ENCODE measurements at places on chromosomes 1 and 21. TPM values are rescaled to one million over a fixed set of nuclear protein-coding genes. Genes with fewer than 3 reads are reported as not detected.

Gene NECTIN4
- total RNA-seq = 0.26 TPM

Gene KIF14
- total RNA-seq = 0.60 TPM

Gene TNFRSF14
- total RNA-seq = 33.9 TPM

Gene C8B
- total RNA-seq = not detected

Gene FCER1G
- 64.3 TPM for total RNA-seq

DNA sequence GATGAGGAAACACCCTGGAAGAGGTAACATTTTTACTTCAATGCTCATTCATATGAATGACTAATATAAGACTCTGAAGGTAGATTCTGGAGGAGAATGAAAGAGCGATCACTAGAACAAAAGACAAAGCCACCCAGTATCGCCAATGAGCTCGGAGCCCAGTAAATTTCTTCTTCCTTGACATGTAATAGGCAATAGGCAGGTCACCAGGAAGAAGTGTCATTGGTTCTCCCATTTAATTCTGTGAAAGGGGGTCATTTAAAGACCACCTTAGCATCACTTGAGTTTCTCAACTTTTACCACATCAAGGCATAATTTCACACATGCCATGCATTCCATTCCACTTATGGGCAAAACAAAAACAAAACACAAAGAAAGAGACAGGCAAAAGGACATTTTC, 7.9 kb downstream of the TNFSF18 start:
- no peak overlapping the region for H3K27ac ChIP-seq
- no peak for DNase-seq
- H3K36me3 ChIP-seq = no peaks in the 10 kb centered on the region
- no peaks in the 10 kb centered on the region for H3K27me3 ChIP-seq

DNA sequence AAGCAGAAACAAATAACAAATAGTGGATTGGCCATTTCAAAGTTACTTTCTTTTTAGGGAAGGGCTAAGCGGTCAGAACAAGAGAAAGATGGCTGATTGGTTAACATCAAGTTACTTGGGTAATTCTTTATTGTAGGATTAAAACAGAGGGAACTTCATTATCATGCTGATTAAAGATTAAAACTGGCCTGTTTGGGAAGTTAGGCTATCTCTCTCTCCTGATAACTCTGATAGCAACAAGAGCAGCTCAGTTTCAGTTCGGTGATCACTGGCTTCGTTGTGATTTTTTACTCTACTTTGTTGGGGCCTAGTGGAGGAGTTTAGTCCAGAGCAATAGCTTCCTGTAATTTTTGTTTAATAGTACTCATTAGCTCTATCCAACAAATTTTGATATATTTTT, 20.5 kb upstream of the COP1 start:
- no peak for DNase-seq
- no peak overlapping the region for H3K27ac ChIP-seq
- no peaks in the 10 kb centered on the region for H3K27me3 ChIP-seq
- H3K36me3 ChIP-seq = no peaks in the 10 kb centered on the region

GRCh38 chr1:243719476-243719875, 130.6 kb downstream of the AKT3 start:
- H3K4me3 ChIP-seq = no peak overlapping the region
- H3K4me1 ChIP-seq = peaks cover 8% of the 10 kb centered on the region
- no peaks in the 10 kb centered on the region for H3K36me3 ChIP-seq
- no peak for DNase-seq

- H3K36me3 ChIP-seq = no peaks in the 10 kb centered on the region
- no peaks in the 10 kb centered on the region for H3K4me1 ChIP-seq
- no peak overlapping the region for H3K27ac ChIP-seq
These were observed 108.3 kb downstream of the POU2F1 start for GRCh38 chr1:167328816-167329483.

DNA sequence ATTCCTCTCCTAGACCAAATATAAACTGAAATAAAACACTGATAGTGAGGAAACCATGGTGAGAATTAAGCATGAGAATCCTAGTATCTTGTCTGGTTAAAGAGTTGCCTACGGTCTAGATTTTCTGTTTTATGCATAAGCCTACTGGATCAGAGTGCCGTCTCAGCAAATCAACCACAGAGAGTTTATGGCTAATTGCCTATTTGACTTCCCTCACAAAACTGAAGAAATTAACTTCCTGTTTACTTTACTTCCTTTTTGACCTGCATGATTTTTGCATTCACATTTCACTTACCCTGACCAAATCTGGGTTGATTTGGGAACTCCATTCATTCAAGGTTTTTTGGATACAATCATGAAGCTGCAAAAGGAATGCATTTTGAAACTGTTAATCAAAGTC, 5.0 kb downstream of the GCLM start:
- H3K27ac ChIP-seq = no peak overlapping the region
- no peak for DNase-seq
- no peaks in the 10 kb centered on the region for H3K36me3 ChIP-seq
- H3K4me1 ChIP-seq = peaks cover 6% of the 10 kb centered on the region
- no peak overlapping the region for H3K4me3 ChIP-seq
- no peaks in the 10 kb centered on the region for H3K27me3 ChIP-seq

GRCh38 chr1:187787736-187788135, 959.0 kb downstream of the PLA2G4A start:
- no peaks in the 10 kb centered on the region for H3K27me3 ChIP-seq
- no peak for DNase-seq
- H3K36me3 ChIP-seq = no peaks in the 10 kb centered on the region
- H3K4me3 ChIP-seq = no peak overlapping the region
- H3K4me1 ChIP-seq = no peaks in the 10 kb centered on the region
- H3K27ac ChIP-seq = no peak overlapping the region

GRCh38 chr21:24899138-24899537, 708.1 kb downstream of the MRPL39 start:
- no peaks in the 10 kb centered on the region for H3K27me3 ChIP-seq
- no peaks in the 10 kb centered on the region for H3K4me1 ChIP-seq
- H3K4me3 ChIP-seq = no peak overlapping the region
- no peak for DNase-seq
- H3K36me3 ChIP-seq = no peaks in the 10 kb centered on the region

- no peak overlapping the region for H3K27ac ChIP-seq
- no peaks in the 10 kb centered on the region for H3K4me1 ChIP-seq
- no peaks in the 10 kb centered on the region for H3K27me3 ChIP-seq
These were observed 2.0 kb downstream of the KCNA3 start for GRCh38 chr1:110672753-110673108.

- H3K27ac ChIP-seq = no peak overlapping the region
- H3K4me1 ChIP-seq = no peaks in the 10 kb centered on the region
- DNase-seq = no peak
- no peaks in the 10 kb centered on the region for H3K27me3 ChIP-seq
- no peaks in the 10 kb centered on the region for H3K36me3 ChIP-seq
These were observed 3.2 kb downstream of the BARHL2 start for GRCh38 chr1:90713741-90714509.
